Activated CD8-positive, alpha-beta memory T cell treated with anti-CD3 and anti-CD28 coated beads for 48 hours (primary cell): ENCODE measurements at places on chromosomes 7 and 10.

- DNase-seq: no peak
Measured at GRCh38 chr7:146768957-146769356, 652.4 kb downstream of the CNTNAP2 start.

- DNase-seq: no peak
Measured at GRCh38 chr7:31508823-31509222, 5.1 kb upstream of the ITPRID1 start.

- no peak for DNase-seq
Measured at GRCh38 chr7:69739931-69740431, 141.7 kb downstream of the AUTS2 start.

GRCh38 chr7:972676-973309 is 2.6 kb downstream of the COX19 start:
- DNase-seq: no peak

DNA sequence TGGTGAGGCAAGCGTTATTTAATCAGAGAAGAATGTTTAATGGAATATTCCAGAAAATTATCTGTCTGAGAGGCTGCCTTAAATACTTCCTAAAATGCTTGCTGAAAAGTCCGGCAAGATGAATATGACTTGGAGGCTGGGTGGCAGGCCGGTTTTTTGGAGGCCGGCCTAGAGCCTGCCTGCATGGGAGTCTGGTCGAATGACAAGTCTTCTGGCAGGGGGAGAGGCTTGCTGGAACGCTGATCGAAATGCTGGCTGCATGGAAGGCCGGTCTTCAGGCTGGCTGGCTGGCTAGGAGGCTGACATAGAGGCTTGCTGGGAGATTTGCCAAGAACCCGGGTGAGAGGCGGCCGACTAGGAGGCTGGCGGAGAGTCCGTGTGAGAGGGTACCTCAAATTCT is 135.7 kb downstream of the OR13A1 start:
- DNase-seq: no peak

DNA sequence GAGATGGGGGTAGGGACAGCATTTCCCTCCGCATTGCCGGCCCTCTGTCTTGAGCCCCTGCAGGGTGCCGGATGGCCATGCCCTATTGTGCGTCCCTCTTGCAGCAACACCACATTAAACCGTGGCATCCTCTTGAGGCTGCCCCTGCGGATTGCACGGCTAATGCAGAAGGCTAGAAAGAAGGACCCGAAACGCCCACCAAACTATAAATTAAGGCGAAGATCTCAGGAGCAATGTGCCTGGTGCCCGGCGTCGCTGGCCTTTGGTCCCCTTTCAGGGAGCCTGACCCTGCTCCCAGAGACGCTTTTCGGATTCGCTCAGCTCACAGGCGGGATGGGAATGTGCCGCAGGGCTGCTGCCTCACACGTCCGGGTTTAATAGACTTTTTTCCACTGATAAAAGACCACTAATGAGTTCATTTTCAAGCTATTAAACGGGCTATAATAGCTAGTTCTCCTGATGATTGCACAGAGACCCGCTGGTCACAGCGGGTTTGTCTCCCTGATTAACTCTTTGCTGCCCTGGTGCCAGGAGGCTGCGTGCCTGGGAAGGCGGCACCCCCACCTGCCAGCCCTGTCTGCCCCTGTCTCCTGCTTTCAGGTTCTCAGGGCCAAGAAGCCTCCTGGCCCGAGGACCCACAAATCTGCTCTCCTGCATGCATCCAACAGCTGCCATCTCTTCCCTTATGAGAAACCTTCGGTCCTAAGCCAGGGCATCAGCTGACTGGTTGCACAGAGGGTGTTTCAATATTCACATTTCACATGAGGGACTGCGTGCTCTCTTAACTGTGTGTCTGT is 128.3 kb downstream of the ADARB2 start:
- no peak for DNase-seq

GRCh38 chr10:132574783-132575319 is 37.3 kb downstream of the INPP5A start:
- DNase-seq: no peak

DNA sequence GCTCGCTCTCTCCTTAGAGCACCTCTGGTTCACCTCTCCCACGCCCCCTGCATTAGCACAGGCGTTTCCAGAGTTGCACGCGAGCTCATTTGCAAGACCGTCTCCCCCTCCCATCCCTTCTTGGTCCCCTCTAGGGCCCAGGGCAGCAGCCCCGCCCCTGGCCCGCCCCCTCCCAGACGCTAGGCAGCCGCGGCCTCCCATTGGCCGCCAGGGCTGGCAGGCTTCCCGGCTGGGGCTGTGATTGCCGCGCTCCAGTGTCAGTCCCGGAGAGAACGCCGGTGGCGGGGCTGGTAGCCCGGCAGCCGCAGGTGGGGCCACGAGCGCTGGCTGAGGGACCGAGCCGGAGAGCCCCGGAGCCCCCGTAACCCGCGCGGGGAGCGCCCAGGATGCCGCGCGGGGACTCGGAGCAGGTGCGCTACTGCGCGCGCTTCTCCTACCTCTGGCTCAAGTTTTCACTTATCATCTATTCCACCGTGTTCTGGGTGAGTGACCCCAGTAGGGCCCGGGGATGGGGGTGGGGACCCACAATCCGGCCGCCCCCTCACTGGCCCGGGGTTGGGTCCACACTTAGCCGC is at the start of gene TSPAN15:
Gene TSPAN15, plus strand, starts transcription at position 257 of the 575 bp plus-strand sequence. Its CDS starts 130 bp downstream, at position 387.
- peak; percentile 41 for DNase-seq

- no peak for DNase-seq
Measured at GRCh38 chr10:110273474-110273873, 31.2 kb downstream of the SMNDC1 start.

DNA sequence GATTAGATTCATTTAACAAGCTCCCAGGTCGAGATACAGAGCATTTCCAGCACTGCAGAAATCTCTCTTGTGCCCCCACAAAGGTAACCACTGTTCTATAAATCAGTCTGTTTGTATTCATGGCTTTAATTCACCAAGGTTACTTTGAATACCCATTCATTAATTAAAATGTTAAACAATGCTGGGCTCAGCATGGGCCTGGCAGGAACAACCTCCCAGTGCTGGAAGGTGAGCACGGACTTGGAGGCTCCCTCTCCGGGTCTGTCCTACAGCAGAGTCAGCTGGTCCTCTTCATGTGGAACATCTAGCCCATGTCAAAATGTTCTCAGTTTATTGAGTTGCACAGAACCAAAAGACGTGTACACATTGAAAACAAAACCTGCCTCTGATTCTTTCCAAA is 15.6 kb upstream of the EFCAB10 start:
- DNase-seq: no peak

DNA sequence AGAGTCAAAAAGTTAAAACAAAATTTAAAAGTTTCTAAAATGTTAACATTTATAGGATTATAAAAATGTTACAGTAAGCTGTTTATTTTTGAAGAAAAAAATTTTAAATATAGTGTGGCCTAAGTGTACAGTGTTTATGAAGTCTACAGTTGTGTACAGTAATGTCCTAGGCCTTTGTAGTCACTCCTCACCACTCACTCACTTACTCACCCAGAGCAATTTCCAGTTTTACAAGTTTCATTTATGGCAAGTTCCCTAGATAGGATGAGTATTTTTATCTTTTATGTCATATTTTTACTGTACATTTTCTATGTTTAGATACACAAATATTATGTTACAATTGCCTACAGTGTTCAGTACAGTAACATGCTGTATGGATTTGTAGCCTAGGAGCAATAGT is 419.9 kb downstream of the ARL4A start:
- no peak for DNase-seq

DNA sequence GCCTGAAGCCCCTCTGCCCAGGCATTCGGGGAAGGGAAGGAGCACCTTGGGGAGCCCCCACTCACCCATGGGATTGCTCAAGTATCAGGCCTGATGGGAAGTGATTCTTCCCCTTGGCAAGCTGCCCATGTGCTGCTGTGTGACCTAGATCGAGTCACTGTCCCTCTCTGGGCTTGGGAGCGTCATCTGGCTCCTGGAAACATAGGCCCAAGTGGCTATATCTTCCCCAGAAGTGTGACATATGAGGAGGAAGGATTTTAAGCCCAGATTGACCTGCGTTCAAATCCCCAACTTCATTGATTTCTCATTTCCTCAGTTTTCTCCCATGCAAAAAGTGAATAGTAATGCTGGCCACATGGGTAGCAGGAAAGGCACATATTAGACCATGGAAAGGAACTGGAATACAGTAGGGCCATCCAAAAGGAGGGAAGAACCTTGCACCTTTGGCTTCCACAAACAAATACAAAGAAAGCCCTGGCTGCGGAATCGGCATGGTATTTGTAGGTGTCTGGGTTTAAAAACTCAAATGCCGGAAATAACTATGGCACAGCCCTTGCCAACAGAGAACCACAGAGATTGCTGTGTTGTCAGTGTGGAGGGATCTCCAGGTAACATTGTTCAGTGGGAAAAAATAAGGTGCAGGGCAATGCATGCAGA is 169.5 kb upstream of the ZMIZ1 start:
- DNase-seq: no peak

- no peak for DNase-seq
Measured at GRCh38 chr10:3783316-3783681, 1.7 kb downstream of the KLF6 start.

DNA sequence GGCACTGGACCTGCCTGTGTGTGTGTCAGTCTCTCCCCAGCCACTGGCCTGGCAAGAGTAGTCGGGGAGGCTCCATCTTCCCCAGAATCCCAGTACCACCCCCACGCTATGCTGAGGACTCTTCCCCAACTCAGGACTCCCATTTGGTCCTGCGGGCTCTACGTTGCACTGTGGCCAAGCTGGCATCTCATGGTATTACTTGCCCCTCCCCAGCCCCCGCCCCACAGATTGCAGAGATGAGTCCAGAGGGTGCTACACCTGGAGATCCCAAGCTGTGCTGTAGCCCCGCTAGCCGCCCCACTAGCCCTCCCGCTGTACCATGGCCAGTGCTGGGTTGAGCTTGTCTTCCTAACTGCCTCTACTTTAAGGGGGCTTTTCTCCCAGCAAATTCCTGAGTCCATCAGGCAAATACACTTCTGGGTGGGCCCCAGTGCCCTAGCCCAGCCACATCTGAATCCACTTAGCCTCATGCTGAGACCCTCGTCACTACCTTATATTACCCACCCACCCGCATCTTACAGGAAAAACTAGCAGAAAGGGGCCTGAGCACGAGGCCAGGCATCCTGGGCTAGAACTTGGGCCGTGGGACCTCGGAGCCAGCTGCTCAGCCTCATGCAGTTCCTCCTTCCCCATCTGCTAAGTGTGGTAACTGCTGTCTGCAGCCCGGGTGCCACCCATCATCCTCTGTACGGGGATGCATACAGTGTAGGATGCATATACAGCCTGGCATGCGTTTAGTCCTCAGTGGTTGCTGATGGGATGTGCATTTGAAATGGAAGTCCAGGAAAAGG is 65.8 kb upstream of the CACUL1 start:
- DNase-seq: no peak

DNA sequence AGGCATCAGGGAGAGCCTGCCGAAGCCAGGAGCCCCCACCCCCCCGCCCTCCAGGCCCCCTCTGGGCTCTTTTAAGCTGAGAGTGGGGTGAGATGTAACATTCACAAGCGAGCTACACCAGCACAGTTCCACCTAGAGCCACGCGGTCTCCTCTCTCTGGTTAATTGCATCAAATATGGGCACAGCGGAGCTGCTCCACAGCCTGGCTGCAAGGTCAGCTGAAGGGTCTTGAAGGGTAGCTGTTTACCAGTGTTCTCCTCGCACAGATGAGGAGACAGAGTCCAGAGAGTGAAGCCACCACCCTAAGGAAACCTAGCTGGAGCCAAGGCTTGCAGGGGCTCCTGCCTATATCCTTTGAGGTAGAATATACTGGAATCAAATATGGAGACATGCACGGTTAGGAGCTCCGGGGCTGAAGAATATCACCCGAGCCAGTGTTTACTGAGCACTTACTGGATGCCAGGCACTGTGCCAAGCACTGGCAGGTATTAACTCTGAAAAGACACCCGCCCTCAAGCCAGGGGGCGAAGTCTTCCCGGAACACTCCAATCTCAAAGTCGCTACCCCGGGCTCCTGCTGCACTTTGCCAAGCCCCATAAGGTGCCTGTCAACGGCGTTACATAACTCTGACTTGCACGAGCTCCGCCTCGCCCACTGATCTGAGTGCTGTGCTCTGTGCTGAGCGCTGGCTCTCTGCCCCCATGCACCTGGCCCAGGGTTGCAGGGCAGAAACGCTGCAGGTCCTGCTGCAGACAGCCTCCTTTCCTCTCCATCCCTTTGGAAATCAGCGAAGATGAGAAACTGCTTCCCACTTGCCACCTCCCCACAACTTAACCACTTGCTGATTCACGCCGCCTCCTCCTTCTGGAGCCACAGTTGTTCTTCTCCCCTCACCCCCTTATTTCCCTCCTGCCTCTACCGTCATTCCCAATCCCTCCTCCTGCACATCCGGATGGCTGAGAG is 5.4 kb downstream of the CHST15 start:
- DNase-seq: no peak

- DNase-seq: no peak
Measured at GRCh38 chr7:461117-461452, 58.6 kb downstream of the PDGFA start.

- DNase-seq: no peak
Measured at GRCh38 chr7:94928168-94928707, 20.8 kb downstream of the PPP1R9A start.

DNA sequence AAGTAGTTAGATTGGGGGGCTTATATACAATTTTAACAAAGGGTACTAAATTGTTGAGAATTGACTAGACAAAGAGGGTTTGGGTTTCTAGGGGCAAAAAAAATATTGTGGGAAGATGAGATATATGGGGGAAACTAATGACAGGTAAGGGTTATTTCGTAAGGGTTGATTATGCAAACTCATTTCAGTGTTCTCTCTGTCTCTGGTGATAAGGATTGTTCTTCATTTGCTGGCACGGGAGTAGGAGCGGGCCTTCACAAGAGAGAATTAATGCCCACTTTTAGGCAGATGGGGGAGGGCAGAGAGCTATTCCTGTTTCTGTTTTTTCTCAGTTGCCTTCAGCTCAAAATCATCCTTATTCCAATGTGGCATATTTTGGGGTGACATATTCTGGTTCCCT is 258.4 kb downstream of the EXOC4 start:
- DNase-seq: no peak
